Mesendoderm (in vitro differentiated cells): ENCODE measurements at places on chromosomes 1 and 21.

DNA sequence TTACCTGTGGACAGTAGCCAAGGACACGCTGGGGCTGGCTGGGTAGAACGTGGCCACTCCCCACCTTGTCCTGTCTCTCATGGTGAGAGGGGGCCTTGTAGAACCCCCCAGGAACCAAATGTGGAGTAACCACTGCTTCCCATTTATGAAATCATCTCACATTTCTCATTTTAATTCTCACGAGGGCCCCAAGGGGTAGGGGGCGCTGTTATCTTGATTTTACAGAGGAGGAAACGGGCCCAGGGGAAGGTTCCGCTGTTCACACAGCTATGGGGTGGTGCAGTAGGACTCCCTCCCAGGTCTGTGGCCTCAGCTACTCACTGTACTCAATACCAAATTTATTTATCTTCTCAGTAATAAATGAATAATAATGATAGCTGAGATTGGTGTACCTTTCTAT lies 5.5 kb downstream of the SMPDL3B start:
- DNase-seq = peak; percentile 42

GRCh38 chr1:83112248-83112885 lies 886.6 kb downstream of the TTLL7 start:
- no peak for DNase-seq

DNA sequence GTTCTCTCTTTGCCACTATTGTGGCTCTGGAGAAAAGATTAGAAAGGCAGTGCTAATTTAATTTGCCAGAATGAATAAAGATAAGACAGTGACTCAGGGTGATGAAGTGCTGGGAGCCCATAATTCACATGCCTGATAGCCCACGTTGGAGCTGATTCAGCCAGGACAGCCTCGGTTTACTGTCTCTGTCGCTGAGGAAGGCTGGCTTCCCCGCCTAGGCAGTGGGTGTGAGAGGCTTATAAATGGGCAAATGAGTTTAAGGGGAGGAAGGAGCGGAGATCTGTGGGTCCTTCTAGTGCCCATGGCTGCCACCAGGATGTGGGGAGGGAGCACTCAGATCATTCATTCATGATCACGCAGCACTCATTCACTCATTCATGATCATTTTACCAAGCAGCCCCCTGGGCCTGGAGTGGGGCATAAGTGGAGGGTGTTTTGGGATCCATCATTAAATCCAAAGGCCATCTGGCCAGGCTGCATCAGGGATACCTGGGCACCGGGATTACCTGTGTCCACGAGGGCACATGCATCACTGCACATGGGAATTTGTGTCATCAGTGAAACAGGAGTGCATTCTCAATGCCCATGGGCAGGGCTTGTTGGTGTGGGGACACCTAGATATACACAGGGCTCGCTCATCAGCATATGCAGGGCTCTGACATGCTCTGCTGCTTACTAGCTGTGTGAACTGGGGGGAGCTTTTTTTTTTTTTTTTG lies 315.4 kb downstream of the MATN1 start:
- DNase-seq = peak; percentile 74

DNA sequence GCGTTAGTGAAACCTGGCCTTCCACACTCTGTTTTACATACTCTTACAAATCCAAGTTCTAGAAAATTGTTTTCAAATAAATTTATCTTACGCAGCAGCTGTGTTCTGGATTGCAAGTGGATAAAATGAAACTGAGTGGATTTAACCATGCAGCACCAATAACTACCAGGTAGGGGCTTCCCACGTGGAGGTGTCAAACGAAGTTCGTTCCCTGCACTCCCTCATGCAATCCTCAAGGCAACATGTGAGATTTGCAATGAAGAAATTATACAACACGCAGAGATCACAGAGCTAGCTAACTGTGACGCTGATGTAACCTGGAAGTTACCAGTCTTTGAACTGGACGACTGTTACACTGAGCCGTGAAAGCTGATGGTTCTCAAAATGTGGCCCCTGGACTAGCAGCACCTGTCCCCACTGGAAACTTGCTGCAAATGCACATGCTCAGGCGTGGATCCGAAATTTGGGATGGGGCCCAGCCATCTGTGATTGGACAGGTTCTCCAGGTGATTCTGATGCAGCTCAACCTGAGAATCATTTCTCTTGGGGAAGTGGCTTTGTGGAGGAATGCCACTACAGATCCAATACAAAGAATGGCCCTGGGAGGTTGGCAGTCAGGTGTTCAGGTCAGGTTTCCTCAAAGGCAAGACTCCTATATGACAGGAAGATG lies 36.3 kb downstream of the RSPH1 start:
- no peak for DNase-seq

GRCh38 chr1:67126111-67126746 lies 8.5 kb downstream of the C1orf141 start:
- peak; percentile 30 for DNase-seq

DNA sequence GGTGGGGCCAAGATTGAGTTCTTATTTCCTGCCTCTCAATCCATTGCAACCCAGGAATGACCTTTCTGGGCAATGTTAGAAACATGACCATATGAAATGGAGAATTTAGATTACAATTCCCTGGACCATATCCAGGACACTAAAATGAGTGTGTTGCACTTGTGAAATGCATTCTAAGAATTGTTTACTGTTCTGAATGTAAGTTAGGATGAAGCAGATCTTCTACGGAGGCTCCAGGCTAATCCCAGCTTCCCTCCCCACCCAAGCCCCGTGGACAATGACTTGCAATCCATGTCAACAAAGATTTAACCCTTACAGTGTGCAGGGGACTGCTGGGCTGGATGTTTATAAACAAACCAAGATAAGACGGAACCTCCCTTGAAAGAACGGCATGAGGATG lies 31.7 kb upstream of the HAO2 start:
- DNase-seq = no peak

DNA sequence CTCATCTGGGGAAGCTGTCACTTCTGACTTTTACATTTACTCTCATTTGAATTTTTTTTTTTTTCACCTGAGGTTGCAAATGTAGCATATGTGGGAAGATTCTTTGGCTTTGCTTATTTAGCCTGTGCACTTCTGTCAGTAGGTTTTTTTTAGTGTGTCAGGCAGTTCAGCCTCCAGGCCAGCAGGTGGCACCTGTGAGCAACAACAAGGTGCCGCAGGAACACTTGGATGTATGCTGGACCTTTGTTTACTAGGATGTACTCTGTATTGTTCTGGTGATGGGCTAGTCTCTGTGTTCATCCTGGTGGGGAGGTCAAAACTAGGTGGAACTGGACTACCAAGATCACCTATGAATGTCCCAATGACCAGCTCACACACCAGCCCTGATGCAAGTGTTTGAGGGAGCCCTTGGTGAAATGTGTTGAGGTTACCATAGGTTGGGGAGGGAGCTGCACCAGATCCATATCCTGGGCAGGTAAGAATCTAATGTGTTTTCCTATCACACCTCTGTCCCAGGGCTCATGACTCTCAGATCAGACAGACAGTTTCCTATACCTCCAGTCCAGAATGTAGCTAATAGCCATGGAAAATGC lies 618.2 kb downstream of the BRINP3 start:
- DNase-seq = peak; percentile 64

- DNase-seq = no peak
These were observed 25.8 kb downstream of the ABCA4 start for GRCh38 chr1:94095112-94095637.

DNA sequence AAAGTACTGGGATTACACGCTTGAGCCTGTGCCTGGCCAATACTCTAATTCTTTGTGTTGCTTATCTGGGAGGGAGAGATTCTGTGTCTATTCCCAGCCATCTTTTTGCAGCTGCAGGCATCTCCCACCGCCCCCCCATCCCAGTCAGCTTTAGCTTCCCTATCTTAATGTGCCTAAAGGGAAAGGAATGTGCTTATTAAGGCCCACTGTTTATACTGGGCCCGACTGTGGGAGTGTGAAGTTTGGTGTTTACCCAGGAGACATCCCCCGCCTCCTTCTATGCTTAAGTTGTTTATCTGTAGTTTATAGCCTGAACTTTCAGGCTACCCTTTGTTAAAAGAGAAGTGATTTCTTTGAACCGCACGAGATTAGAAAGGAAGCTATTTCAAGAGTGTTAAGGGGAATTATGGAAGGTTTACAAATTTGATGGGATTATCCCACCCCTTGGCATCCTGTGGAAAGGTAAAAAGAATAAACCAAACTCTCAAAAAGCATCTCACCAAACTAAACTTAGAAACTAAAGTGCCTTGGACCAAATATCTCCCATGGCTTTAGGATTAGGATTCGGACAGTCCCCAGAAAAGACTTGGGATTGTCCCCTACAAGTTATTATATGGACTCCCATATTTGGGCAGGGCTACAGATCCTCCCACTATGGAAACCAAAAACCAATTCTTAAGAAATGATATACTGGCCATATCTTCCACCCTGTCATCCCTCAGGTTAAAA lies 25.5 kb upstream of the ZNF496 start:
- peak; percentile 94 for DNase-seq

DNA sequence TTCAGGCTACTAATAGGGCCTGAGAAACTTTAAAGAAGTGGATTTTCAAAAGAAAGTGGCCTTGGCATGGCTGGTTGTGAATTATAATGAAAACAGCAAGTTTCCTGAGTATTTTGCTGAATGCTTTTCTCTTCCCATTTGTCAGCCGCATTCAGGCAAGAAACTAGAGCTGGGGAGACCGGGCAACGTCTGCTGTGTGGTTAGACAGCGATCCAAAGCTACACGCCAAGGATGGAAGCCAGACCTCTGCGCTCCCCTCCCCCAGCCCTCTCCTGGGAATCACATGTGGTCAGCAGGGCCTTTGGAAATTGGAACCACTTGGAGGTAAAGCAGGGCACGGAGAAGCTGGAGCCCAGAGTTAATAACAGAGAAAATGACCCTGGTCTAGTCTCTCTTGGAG lies 114.1 kb upstream of the CD34 start:
- DNase-seq = no peak

- no peak for DNase-seq
These were observed 42.5 kb downstream of the PGM1 start for GRCh38 chr1:63635681-63636080.

DNA sequence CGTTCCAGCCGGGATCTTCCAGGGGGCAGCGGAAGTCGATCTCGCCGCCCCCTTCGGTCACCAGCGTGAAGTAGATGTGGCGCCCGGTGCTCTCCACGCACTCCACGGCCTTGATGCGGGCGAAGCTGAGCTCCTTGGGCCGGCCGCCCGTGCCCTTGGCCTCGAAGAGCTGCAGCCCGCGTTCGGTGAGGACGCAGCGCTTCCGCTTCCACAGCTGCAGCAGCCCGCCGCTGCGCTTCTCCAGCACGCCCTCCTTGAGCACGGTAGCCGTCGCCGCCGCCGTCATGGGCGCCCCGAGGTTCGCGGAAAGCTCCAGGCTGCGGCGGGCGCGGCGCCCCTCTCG lies 516 bp downstream of the PHLDA3 start:
- no peak for DNase-seq

DNA sequence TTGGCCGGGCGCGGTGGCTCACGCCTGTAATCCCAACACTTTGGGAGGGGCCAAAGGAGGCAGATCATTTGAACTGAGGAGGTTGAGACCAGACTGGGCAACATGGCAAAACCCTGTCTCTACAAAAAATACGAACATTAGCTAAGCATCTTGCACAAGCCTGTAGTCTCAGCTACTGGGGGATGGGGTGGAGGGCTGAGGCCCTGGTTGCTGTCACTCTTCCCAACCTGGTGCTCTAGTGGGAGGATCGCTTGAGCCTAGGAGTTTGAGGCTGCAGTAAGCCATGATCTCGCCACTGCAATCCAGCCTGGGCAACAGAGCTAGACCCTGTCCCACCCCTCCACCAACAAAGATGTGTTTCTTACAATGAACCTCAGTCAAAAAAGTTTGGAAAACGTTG lies 2.8 kb downstream of the PHGDH start:
- DNase-seq = peak; percentile 51

DNA sequence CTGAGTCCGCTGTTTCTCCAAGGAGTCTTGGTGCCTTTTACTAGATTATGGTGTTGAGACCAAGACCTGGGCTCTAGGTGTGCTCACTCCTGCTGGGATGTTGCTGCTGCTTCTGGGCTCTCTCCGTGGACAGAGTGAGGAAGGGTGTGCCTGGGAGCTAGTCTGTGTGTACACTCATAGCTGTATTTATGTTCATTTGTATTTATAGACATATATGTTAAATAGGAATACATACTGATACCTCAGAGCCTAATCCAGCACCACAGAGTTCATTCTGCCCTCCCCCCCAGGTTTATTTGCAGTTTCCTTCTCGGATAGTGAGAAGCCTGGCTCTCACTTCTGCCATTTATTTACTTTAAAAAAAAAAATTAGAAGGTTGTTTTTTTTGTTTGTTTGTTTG lies 12.6 kb downstream of the PCNT start:
- DNase-seq = no peak

GRCh38 chr21:43712268-43712942 lies 6.5 kb upstream of the PDXK start:
- peak; percentile 79 for DNase-seq

DNA sequence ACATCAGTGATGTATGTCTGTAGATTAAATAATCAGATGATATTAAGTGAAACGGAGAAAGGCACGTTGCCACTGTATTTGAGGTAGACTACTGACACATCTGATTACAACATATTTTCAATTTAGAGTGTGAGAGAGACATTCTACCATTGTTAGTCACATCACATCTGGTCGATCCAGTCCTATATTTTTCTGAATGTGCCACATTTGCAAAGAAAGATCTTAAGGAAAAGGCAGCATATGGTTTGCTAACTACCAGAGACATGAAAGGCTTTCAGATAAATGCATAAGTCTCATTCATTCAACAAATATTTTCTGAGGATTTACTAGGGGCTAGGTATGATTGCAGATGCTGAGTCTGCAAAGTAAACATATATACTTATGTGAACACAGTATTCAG lies 114.3 kb upstream of the RUNX1 start:
- no peak for DNase-seq

DNA sequence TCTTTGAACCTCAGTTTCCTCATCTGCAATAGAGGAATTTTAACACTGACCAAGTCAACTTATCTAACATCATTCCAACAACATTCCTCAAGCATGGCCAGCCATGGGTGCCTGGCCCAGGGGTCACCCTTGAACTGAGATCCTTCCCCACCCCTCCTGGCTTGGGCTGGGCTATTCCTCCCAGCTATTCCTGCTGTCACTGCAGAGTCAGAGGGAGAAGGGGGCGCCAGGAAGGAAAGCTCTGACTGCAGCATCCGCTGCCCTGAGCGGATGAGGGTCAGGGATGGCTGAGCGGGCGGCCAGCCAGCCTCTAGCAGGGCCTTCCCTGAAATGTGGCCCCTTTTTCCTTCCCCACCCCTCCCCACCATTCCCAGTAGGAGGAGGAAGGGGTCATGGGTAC lies 3.1 kb downstream of the TINAGL1 start:
- DNase-seq = peak; percentile 19

- peak; percentile 78 for DNase-seq
These were observed 86.9 kb downstream of the GRIK3 start for GRCh38 chr1:36947384-36947783.

DNA sequence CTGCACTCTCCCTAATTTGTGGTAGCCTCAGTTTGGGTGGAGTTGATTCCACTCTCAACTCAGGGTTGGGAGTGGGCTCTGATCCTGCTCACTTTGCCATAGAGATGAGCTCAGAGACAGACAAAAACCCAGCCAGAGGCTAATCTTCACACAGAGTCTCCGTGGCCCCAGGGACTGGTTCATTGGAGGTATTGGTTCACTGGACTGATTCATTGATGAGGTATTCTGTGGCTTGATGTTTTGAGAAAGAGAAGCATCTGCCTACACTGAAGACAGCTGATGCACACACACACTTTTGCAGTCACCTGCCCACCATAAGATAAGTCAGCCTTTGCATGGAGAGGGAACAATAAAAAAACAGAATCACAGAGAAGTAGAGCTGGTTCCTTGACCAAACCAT lies 183.8 kb downstream of the AJAP1 start:
- DNase-seq = no peak

GRCh38 chr1:17200246-17200645 lies 4.7 kb upstream of the PADI1 start:
- no peak for DNase-seq

GRCh38 chr21:17391811-17392340 lies 121.0 kb upstream of the CXADR start:
- no peak for DNase-seq
